Fibroblast of skin of abdomen (primary cell): ENCODE measurements at places on chromosomes 3 and 15.

DNA sequence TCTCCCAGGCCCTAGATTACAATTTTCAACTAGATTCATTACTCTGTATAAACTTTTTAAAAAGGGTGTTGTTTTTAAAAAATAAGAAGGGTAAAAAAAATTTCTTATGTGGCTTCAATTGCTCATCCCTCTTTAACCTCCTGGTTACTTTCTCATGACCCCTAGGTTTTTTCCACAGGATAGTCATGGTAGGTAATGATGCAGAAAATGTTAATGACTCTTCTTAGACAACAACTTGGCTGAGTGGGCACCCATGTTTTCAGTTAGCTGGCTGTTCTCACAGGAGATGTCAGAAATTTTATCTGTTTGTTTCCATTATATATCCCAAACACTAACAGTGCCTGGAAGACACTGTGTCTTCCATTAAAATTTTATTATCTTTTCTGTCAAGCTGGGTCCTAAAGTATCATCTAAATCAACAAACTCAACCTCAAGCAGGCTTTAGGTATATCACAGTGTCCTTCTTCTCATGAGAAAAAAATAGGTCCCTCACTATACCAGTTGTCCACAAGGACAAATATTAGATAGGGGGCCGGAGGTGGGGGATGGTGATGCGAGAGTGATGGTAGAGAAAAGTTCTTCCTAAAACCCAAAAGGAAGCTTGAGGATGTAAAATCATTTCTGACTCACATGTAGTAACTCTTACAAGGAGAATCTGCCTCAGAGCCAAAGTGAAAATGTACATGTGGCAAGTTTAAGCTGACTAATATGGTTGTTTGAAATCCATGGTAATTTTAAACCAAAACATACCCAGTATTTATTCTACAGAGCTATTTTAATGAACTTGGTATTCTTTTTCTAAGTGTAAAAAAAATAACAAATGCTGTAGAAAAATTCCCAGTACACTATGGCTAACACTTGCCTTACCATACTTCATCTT lies 43.3 kb downstream of the PLOD2 start:
- peak; percentile 89 for DNase-seq

GRCh38 chr3:17874636-17875035 lies 132.2 kb upstream of the TBC1D5 start:
- DNase-seq: no peak

DNA sequence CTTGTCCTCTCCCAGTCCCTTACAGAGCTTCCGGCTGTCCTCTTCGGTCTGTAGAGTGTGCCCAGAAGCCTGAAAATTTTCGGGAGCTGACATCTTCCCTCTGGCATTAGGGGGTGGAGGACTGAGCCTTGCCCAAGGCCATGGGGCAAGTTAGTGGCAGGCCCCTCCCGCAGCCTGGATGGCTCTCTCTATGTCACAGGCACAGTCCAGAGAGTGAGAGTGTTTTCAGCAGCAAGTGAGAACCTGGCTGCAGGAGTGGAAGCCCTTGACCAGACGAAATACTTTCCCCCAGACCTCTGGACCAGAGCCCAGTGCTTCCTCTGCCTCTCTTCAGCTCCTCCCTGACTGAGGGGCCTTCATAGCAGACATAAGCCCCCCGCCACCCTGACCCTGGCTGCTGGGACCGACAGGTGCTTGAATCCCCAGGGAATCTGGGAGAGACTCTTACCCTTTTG lies 50.5 kb upstream of the SEC22A start:
- no peak for DNase-seq

GRCh38 chr3:174431717-174432116 lies 427.4 kb upstream of the NAALADL2 start:
- peak; percentile 32 for DNase-seq
